Astrocyte of the spinal cord (primary cell): ENCODE measurements at places on chromosomes 12 and 14.

DNA sequence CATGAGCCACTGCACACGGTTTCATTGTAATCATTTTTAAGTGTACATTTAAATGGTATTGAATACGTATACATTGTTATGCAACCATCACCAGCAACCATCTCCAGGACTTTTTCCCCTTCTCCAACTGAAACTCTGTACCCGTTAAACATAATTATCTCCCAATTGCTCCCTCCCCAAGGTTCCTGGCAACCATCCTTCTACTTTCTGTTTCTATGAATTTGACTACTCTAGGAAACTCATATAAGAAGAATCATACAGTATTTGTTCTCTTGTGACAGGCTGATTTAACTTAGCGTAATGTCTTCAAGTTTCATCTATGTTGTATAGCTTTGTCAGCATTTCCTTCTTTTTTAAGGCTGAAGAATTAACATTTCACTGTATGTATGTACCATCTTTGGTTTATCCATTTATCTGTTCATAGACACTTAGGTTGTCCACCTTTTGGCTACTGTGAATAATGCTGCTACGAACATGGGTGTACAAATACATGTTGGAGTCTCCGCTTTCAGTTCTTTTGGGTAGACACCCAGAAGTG is 223.1 kb downstream of the EFCAB11 start:
- no peak for DNase-seq

- DNase-seq: no peak
These were observed 94.5 kb downstream of the AACS start for GRCh38 chr12:125159702-125160101.

GRCh38 chr12:41661141-41661765 is 473.1 kb downstream of the PDZRN4 start:
- no peak for DNase-seq

DNA sequence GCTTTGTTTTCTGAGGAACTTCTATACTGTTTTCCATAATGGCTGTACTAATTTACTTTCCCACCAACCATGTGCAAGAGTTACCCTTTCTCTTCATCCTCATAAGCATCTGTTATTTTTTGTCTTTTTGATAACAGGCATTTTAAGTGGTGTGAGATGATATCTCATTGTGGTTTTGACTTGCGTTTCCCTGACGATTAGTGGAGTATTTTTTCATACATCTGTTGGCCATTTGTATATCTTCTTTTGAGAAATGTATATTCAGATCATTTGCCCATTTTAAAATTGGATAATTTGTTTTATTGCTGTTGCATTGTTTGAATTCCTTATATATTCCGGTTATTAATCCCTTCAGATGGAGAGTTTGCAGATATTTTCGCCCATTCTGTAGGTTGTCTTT is 10.2 kb upstream of the HMGA2 start:
- DNase-seq: no peak

GRCh38 chr14:56216626-56217379 is 98.6 kb downstream of the PELI2 start:
- no peak for DNase-seq

DNA sequence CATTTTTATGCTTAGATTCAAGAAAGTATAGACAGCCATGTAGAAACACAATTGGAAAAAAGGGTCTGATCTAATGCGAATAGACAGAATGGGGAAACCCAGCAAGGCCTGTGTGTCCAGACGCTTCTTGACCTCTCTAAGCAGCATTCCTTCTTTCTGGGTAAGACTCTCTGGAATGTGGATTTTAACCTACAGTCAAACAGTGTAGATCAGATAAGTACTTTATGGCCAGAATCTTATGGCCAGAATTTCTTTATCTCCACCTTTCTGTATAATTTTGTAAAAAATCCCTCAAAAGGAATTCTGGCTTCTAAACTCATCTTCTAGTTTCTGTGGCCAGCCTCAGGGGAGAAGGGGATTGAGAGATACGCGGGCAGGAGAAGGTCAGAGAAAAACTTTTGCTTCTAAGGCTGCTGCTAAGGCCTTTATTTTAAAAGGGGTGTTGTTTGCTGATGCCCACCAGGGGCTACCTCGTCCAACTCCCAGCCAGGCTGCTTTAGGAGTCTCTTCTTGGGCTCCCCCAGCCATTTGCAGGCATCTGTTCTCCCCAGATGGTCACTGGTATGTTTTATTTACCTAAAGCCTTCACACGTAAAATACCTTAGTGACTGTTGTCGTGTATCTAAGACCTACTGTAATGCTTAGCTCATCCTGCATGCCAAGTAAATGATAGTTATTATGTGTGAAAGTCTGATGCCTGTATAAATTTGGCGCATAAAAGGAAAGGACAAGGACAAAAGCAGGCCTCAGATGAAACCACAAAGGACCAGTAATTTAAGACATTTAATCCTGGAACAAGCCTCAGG is 68.4 kb downstream of the ANO6 start:
- DNase-seq: peak; percentile 73

DNA sequence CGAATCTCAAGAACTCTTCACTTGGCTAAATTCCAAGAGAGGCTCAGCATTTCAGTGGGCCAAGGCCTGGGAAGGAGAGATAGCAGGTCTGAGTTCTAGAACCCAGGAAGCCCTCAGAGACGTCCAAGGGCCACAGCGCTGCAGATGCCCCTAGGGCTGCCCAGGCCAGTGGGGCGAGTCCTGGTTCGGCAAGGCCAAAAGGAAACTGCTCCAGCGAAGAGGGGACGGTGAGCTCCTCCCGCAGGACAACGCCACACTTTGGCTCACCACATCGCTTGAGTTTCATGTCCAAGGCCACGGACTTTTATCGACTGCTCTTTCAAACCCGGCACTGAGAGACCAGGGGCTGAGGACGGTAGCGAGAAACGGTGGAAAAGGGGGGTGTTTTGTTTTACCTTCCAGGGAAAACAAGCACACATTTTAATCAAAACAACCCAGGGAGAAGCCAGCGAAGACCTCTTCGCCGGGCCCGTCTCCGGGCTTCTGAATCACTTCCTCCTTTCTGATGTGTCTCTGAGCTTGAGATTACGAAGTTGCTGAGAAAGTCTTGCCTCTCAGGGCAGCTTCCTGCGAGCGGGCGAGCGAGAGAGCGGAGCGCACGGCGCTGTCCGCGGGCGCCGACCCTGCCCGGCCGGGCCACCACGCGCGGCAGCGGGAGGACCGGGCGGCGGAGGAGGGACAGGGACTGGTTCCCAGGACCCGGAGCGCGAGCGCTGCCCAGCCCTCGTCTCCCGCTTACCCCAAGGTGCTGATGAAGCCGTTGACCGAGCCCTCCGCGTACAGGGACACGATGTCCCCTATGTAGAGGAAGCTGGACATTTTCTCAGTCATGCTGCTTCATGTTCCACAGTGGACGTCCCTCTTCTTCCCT is 808 bp downstream of the ITPR2 start:
- peak; percentile 75 for DNase-seq

- no peak for DNase-seq
These were observed 735 bp upstream of the MAPKAPK5 start for GRCh38 chr12:111841236-111841749.

DNA sequence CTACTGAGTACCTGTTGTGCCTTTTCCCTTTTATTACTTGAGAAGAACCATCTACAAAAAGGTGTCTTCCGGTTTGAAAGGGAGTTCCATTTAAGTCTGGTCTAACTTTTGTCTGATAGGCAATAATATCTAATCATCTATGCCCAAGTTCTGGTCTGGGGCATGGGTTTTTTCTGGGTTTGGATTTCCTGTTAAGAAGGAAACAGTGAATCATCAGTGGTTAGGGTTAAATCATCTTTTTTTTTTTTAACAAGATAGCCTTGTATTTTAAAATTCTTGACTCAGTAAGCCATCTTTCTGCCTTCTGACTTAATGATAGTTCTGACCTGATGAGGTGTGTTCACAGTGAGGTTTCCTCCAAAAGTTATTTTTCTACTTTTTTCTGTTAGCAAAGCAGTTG is 29.3 kb upstream of the CPNE8 start:
- peak; percentile 6 for DNase-seq

GRCh38 chr14:50607181-50607580 is 47.2 kb downstream of the ATL1 start:
- DNase-seq: peak; percentile 59

DNA sequence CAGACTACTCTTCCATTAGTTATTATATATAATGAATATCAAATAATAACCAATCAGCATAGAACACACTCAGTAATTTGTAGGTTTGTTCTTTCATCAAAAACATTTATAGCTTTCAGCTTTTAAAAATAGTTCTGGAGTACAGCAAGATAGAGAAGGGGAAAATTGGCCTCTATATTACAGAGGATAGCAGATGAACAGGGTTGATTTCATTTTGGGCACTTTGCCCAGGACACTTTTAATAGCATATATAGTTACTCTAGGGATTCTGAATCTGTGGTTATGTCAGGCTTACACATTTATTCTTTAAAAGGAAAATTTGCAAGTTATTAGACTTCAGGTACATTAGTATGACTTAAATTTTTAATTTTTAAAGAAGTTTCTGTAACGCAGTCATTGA is 52.6 kb downstream of the IFT81 start:
- peak; percentile 44 for DNase-seq

DNA sequence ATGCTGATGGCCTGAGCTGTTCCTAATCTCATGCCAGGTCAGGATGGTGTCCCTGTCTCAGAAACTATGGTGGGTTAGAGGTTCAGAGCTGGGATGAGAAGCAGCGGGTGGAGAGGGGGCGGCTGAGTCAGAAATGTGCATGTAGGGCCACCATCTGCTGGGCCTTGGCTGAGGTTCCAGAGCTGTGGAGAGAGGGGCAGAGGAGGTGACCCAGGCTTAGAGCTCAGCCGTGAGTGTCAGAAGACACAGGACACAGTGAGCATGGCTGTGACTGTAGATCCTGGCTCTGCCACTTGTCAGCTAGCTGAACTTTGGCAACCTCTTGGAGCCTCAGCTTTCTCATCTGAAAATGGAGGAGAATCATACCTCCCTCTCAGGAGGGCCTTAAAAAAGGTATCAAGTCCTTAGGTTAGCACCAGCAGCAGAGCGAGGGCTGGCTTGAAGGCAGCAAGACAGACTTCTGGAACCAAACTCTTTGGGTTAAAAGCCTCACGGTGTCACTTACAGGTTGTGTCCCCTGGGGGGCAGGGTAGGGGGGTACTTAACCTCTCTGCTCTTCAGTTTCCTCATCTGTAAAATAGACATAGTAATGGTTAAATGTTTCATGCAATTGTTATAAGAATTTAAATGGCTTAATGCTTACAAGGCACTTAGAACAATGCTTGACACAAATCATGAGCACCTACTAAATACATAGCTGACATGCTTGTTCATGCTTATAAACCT is 34.8 kb downstream of the TMEM229B start:
- no peak for DNase-seq

- DNase-seq: no peak
These were observed 106.7 kb downstream of the PPP2R5E start for GRCh38 chr14:63436286-63437098.

GRCh38 chr14:40213701-40214100 is 781.5 kb upstream of the FBXO33 start:
- DNase-seq: no peak

DNA sequence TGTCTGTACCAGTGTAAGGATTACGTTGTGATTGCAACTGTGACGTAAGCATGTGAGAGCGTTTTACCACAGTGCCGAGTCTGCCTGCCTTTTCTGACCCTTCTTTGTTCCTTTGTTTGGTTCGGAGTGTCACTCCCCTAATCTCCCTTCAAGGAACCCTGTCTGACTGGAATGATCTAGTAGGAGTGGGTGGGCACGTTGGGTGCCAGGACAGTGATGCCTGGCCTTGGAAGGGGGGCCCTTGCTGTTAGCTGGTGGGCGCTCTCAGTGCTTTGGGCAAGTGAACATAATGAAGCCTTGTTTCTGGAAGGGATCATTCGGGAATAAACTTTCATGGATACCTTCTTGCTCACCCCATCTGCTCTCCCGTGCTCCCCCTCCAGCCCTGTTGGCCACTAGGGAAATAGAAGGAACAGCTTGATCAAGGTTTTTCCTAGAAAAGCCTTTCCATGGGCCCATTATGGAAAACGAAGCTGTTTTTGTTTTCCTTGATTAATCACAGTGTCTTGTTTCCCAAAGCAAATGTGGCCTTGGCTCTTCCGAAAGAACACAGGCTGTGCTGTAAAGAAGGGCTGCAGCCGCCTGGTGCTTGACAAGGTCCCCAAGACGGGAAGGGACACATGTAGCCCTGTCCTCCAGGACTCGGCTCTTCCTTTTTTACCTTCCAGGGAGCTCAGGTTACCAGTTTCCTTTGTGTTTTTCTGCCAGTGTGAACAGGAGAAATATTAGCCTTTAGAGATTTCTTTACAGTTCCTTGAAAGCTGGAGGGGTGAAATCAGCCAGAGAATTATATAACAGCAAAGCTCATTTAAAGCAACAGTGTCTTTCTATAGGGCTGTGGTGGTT is 215.5 kb downstream of the CRADD start:
- DNase-seq: no peak

- DNase-seq: no peak
These were observed 64.5 kb downstream of the TSPAN9 start for GRCh38 chr12:3141339-3142321.

- no peak for DNase-seq
These were observed 721.7 kb downstream of the GALC start for GRCh38 chr14:87271331-87271730.

- DNase-seq: no peak
These were observed 6.5 kb downstream of the TTC7B start for GRCh38 chr14:90809530-90810312.

DNA sequence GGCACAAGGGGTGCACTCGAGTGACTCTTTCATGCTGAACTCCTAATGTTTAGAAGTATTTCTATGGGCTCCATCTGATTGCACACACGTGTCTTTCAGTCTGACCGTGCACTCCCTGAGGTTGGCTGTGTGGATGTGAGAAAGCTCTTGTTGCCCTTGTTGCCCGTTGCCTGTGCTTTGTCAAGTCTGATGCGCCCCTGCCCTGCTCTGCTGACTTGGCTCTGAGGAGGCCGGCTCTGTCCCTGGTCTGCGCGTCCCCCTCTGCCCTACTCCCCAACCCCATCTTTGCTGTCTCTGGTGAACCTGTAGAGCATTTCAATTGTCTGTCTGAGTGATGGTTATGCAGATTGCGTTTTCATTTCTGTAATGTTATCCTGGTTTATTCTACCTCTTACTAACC is 802.3 kb downstream of the NRXN3 start:
- no peak for DNase-seq

DNA sequence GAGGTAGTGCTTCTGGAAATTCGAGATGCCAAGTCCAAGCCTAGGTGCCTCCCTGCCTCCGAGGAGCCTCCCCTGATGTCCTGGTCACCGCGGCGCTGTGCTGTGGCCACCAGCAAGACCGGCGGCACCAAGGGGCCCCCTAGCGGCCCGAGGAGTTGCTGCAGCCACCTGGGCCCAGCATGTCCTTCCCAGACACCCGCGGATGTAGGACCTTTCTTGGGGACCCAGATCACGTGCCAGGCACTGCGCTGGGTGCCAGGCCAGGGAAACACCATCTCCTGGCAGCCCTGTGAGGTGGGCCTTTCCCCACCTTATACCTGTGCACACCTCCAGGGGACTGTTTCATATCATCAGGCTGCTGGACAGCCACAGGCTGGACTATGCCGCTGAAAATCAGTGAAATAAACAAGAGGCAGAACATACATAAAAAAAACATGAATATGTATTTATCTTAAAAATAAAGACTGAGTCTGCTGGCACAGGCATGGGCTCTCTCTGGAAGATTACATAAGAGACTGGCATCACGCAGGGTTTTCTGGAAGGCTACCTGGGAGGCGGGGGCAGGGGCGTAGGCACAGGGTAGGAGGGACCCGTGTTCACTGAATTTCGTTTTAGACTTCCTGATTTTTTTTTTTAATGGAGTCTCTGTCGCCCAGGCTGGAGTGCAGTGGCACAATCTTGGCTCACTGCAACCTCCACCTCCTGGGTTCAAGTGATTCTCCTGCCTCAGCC is 15.9 kb upstream of the HHIPL1 start:
- peak; percentile 63 for DNase-seq

- no peak for DNase-seq
These were observed 1.9 kb upstream of the KDM2B start for GRCh38 chr12:121582583-121583333.

- no peak for DNase-seq
These were observed 456.5 kb upstream of the LMO3 start for GRCh38 chr12:17062267-17063036.
